ENCODE measurements at places on chromosomes 4 and X.

DNA sequence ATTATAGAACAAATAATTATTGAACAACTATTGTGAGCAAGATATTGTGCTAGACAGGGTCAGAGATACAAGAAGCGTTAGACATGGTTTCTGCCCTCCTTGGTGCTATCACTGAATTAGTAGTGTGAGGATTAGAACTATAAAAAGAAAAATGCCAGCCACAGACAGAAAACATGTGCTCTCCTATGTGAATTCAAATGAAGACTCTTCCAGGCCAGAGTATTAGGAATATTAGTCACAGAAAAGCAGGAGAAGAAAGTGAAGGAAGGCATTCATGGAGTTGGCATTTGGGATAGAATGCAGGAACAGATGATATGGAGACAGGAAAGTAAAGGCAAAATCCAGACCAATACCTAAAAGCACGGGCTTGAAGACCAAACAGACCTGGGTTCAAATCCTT, 179.6 kb upstream of the TENM3 start:
- no peak for DNase-seq

DNA sequence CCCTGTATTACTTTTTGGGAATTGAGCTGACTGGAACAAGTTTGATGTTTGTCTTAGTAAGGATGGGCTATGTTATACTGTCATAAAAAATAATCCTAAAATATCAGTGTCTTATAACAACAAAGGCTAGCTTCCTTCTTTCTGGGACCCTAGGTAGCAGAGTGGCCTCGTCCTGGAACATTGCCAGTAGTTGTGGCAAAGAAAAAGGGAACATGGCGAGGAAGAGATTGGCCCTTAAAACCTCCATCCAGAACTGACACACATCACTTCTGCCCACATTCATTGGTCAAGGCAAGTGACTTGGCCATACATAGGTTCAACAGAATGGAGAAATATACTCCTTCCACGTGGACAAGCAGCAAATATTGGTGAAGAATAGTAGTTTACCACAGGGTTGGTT, 287.9 kb downstream of the PPP1R2C start:
- DNase-seq, result no peak

DNA sequence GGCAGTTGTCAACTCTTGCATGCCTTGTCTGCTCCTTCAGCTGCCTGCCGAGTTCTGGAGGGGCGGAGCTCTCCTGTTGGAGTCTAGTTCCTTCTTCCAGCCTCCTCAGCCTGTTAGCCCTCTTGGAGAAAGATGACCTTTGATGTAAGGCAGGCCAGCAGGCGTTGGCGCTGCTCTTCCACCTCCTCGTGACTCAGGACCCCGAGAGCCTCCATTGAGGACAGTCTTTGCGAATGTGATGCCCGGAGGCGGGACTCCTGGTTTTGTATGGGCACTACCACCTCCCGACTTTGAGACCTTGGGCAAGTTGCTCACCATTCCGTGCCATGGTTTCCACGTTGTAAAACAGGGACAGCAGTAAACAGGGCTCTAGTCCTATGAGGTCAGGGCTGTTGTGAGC, 108.3 kb downstream of the TENM3 start:
- no peak for DNase-seq

DNA sequence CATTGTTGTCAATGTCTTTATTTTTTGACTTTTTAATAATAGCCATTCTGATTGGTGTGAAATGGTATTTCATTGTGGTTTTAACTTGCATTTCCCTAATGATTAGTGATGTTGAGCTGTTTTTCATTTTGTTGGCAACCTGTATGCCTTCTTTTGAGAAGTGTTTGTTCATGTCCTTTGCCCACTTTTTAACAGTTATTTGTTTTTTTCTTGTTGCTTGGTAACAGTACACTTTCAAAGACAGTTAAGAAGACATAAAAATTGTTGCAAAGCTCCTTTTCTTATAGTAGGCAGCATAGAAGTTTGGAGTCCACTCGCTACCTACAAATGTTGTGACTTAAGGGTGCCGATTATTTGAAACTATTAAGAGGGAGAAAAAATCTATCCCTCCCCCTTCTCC, 48.7 kb upstream of the SLC7A11 start:
- no peak for DNase-seq

- DNase-seq, result no peak
Observed at GRCh38 chrX:12026481-12026880, 111.8 kb upstream of the FRMPD4 start.

Data from activated naive CD8-positive, alpha-beta T cell treated with anti-CD3 and anti-CD28 coated beads, Interleukin-2, amount 10 ng/mL, durations not matched to agents 7 days and 5 days (primary cell).